ENCODE measurements at places on chromosomes 4 and X. TPM values are rescaled to one million over a fixed set of nuclear protein-coding genes. Genes with fewer than 3 reads are reported as not detected.

The HTR2C gene
- total RNA-seq: not detected

The FAM149A gene
- total RNA-seq: 14.6 TPM

The PRKX gene
- 23.1 TPM for total RNA-seq

The MEPE gene
- total RNA-seq: not detected

The HTN3 gene
- not detected for total RNA-seq

Data from ovary (tissue), 10 donors.